ENCODE measurements at places on chromosomes 3 and 15.
A peak's percentile ranks its signal among the peaks of the same experiment; 100 is the strongest.

DNA sequence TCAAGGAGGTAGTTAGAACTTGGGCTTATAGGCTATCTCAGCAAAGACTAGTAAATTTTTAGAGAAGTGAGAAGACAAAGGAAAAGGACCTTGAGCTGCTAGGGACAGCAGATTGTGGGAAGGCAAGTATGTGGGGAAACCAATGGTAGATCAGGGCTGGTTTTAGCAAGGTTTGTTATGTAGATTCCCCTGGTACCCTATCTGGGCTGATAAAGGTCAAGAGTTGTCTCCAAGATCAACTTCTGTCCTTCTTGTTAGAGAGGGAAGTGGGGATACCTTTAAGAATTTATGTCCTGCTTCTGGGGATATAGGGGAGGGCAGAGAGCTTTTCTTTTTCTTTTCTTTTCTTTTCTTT, 28.9 kb downstream of the KAT2B start:
- DNase-seq, result no peak

DNA sequence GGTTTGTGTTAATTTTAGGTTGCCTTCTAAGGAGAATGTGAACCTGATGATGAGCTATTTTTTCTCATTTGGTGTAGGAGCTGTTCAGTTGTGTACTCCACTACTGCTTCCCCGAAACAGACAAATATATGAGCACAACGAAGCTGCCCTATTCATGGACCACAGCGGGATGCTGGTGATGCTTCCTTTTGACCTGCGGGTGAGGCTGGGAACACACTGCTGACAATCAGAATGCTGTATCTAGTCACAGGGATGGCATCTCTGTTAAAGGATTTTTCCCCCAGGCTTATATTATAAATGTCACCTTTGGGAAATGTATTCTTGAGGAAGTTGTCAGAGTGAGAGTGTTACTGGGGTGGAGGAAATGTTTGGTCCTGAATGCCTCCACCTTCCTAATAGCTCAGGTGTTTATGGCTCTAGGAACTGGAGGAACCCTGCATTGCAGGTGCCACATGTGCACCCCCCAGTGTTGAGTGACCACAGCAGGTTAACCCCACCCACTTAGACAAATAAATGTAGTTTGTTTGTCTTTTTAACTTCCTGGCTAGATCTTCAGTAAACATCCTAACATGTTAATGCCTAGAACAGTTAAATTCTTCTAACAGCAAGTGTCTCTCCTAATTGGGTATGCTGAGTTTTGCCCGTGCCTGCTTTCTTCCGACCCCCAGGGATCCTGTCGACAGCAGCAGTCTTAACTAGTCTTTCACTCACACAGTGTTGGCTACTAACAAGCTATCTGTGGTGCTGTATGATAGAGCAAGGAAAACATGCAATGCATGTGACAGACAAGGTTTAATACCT, 35.7 kb downstream of the SRP14 start:
- no peak for DNase-seq

GRCh38 chr3:45321607-45322391, 66.6 kb upstream of the LARS2 start:
- peak; percentile 2 for DNase-seq

DNA sequence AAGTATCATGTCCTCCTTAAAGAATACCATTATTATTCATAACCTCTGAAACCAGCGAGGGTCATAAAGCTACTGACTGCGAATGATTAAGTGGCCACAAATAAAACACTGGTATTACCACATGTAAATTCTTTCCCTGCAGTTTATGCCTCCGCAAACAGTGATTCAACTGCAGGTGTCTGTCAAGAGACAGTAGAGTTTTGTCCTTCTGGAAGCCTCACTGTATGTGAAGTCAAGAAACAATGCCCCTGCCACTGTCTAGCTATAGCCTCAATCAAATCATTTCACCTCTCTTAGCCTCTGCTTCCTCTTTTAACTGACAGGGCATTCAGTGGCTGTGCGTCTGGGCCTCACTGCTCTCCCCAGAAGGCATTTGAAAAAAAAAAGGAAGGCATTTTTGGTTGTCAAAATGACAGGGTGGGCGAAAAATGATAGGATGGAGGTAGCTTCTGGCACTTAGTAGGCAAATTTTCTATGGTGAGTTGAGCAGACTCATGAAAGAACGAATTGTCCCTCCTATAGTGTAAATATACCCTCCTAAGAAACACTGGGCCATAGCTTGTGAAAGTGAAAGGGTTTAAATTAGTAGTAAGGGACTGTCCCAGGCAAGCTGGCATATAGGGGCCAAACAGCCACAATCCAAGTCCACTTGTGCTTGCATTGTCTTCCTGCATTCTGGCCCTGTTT, 66.7 kb downstream of the FILIP1L start:
- DNase-seq, result peak; percentile 59

DNA sequence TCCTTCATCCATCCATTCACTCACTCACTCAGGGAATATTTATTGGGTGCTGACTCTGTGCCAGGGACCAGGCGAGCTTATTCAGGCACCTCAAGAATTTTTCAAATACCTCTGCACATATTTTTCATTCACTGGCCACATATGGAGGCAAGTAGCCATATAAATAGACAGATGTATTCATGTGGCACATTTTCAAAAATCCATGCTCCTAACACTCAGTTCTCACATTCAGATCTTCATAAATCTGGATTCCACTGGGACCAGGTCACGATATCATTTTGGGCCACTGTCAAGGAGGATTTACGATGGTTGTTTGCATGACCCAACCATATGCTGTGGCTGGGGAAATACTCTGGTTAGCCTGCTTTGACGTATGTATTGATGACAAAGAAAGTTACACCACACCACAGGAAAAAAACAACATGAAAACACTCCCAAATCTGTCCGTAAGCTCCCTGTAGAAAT, 241.8 kb upstream of the LRTM1 start:
- no peak for DNase-seq
